ENCODE measurements at places on chromosomes 7 and 10.

DNA sequence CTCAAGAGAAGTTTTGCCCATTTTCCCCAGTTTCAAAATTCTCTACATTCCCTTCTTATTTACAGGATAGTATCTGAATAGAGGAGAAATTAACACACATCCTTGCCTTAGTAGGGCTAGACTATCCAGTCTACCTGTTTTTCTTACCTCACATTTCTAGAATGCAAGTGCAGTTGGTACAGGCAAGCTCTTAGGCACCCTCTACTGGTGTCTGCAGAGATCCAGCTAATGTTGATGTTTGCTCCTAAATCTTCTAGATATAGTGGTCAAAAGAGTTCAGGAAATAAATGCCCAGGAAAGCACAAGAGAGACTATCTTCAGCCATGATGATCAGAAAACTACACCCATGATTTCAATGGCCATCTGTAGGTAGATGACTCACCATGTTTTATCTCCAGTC, 205.3 kb downstream of the HTR7 start:
- no peak for DNase-seq

DNA sequence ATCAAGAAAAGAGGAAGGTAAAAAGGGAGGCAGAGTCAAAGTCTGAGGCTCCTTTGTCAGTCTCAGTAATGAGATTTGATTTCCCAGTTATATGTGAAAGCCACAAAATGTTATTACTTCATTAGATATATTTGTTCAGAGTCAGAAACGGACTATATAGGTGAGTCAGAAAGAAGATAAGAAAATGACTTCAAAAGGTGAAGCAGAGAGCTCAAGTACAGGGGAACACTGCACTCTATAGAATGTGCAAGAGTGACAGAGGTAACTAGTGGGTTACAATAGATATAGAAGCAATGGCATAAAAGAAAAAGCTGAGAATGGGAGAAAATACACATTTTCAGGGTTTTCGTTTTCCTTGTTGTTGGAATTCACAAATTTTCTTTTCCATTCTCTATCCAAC, 43.3 kb downstream of the DGKB start:
- no peak for DNase-seq

DNA sequence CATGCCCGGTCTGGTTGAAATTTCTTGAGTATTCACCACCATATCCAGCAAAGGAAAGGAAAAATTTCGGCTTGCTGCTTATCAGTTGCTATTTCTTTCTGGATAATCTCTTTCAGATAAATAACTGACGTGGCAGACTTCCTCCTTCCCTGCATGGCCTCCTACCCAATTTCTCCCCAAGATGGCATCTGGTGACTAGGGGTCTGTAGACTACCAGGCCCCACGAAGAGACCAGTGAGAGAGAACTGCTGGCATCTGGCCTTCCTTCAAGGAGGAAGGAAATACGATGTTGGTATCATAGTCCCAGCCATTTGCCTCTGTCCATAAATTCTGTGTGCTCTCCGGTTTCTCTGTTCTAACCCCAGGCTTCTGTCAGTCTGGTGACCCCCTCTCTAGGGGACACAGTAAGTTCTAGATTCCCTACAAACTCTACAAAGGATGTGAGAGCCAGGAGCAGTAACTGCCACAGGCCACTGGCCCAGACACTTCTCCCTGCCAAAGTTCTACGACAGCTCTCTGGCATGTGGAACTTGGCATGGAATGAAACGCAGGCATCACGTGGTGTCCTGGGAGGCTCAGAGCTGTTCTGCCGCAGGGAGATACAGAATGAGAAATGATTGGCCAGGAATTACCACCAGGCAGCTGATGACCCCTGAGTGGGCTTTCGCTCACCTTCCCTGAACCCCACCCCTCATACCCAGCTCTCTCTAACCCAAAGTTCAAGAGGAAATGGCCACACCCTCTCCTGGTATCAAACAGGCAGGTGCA, 30.0 kb upstream of the MSRB2 start:
- peak; percentile 85 for DNase-seq

GRCh38 chr7:5211730-5212482, 21.9 kb downstream of the WIPI2 start:
- no peak for DNase-seq

DNA sequence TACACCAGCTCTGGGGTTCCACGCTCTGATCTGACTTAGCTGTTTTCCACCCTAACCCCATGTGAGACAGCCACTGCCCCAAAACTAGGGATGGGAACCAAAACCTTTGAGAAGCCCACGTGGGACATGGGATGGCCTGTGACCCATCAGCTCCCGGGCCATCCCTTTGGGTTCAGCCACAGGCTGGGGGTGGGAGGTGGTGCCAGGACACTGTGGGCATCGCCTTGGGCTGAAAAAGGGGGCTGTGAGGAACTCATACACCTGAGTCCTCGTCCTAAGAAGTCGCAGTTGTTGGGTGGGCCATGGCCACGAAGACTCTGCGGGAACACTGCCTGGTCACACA, 379.1 kb downstream of the DNAJB6 start:
- no peak for DNase-seq

DNA sequence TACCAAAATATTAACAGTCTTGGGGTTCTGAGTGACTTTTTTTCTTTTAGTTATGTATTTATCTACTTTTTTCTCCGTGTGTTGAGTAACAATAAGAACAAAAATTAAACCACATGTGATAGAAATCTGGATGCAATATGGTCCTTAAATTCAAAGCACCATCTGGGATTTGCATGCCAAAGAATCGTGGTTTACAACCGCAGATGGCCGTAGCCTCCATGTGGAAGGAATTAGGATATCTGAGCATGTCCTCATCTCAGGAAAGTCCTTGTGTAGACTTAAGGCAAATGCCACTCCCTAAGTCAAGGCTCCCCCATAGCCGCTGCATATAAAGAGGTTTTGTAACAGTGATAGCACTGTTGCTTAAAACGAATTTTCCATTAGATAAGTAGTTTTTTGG, 304.0 kb downstream of the ZEB1 start:
- DNase-seq: no peak

- DNase-seq: no peak
Measured at GRCh38 chr7:150341263-150342120, at the start of gene RARRES2. Gene RARRES2, minus strand, starts transcription at chr7:150341629. Its CDS starts 1,020 bp downstream, at chr7:150340609.

- no peak for DNase-seq
Measured at GRCh38 chr10:99461230-99461629, 30.8 kb upstream of the GOT1 start.

GRCh38 chr7:55303220-55303619, 61.9 kb upstream of the LANCL2 start:
- no peak for DNase-seq
